Activated CD4-positive, alpha-beta T cell treated with anti-CD3 and anti-CD28 coated beads, Interleukin-2, amount 10 ng/mL, durations not matched to agents 7 days and 5 days (primary cell): ENCODE measurements at places on chromosomes 11 and 22. TPM values are rescaled to one million over a fixed set of nuclear protein-coding genes. Genes with fewer than 3 reads are reported as not detected.

DNA sequence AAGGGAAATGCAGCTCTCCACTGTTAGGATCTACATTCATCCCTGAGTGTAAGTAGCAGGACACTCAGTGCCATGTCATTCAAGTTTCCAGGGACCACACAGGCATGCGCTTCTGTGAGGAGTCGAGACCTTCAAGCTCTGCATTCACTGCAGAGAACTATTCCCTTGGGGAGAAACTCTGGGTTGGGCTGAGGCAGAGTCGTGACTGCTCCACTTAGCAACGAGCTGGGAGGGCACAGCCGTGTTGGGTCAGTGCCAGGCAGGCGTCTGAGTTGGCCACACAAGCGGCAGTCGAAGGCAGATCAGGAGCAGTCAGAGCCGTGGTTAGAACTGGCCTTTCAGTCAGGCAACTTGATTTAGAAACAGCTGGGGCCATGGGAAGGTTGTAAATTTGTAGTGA is 14.7 kb downstream of the MPEG1 start:
- no peak overlapping the region for H3K4me3 ChIP-seq
- H3K27ac ChIP-seq, result no peak overlapping the region
- no peak for DNase-seq
- no peaks in the 10 kb centered on the region for H3K27me3 ChIP-seq
- H3K4me1 ChIP-seq, result peaks cover 5% of the 10 kb centered on the region

- H3K36me3 ChIP-seq, result peaks cover 54% of the 10 kb centered on the region
- peak overlapping the region; percentile 73 for H3K27ac ChIP-seq
- no peak for DNase-seq
- H3K27me3 ChIP-seq, result no peaks in the 10 kb centered on the region
Observed at GRCh38 chr22:40258501-40258915, 80.8 kb downstream of the TNRC6B start.

- H3K4me3 ChIP-seq, result no peak overlapping the region
- no peaks in the 10 kb centered on the region for H3K36me3 ChIP-seq
- peaks cover 2% of the 10 kb centered on the region for H3K27me3 ChIP-seq
- DNase-seq, result no peak
- H3K27ac ChIP-seq, result no peak overlapping the region
Observed at GRCh38 chr22:24594569-24595120, 1.8 kb upstream of the LRRC75B start.

Gene ROBO4
- not detected for total RNA-seq

Gene FGF3
- not detected for total RNA-seq

Gene RAPSN
- total RNA-seq, result 0.50 TPM

DNA sequence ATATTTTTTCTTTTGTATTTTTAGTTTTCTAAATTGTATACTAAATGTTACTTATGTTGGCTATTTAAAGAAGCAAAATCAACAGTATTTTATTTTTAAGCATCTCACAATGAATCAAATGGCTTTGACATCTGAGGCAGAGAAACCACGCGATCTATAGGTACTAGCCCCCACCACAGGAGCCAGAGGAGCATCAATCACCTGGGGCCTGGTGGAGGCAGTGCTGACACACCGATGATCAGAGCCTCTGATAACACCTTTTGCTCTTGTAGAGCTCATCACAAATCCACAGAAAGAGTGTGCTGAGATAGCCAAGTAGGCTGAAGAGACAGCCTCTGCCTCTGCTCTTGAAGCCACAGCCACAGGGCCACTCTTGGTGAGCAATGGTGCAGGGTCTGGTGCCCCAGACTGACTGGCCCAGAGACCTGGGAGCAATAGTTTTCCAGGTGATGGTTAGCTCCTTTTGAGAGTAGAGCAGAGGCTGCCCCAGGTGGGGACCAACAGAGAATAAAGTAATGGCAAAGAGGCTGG is 25.2 kb downstream of the HIRA start:
- no peak overlapping the region for H3K4me3 ChIP-seq
- H3K27me3 ChIP-seq, result no peaks in the 10 kb centered on the region
- H3K27ac ChIP-seq, result peak overlapping the region; percentile 3
- peak; percentile 16 for DNase-seq

Gene NUDT8
- 7.3 TPM for total RNA-seq
